ENCODE measurements at places on chromosomes 7 and 10.
A peak's percentile ranks its signal among the peaks of the same experiment; 100 is the strongest.

GRCh38 chr7:134210227-134210626, 83.1 kb downstream of the LRGUK start:
- no peak for DNase-seq

- no peak for DNase-seq
Observed at GRCh38 chr7:130222-130572, 62.2 kb upstream of the FAM20C start.

GRCh38 chr10:86837663-86838062, 81.2 kb downstream of the BMPR1A start:
- DNase-seq, result no peak

DNA sequence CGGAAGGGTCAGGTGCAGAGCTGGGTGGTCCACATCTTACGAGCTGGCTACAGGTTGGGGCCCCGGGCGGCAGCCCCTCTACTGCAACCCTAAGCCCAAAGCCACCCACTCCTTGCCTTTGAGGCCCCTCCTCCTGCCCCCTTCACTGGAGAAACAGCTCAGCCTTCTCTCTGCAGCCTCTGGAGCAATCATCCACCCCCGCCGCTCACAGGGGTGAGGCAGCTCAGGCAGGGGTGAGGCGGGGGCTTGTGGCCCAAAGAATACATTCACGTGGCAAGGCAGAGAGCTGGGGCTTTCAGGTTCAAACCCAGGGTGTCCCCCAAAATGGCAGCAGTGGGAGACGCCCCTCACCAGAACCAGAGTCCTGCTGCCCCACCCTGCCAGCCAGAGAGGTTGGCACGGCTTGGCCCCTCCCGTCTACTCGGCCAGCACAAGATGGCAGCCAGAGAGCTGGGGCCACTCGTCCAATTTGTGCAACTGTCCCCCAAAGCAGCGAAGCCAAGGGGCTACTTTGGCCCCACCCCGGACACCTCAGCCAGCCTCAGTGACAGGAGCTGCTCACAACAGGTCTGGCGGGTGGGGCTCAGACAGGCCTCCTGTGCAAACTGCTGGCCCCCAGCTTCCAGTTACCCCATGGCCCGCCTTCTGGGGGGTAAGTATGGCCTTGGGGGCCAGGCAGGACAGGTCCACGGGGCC, 7.2 kb downstream of the GNB2 start:
- DNase-seq, result no peak

DNA sequence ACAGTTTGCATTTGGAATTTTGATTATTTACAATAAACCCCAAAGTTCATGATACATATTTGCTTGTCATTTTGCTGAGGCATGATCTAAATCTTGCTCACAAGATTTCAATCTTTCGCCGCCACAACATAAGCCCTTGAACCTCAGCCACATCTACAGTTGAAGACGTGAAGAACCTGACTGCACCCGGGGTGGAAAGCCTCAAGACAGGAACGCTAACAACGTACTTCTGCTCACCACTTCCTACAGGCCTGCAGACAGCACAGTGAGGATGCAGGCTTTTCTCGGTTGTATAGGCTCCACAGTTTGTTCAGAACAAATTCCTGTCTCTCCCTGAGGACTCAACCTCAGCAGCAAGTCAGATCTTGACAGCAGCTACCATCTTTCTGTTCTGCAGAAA, 393.8 kb upstream of the PRKCQ start:
- no peak for DNase-seq

DNA sequence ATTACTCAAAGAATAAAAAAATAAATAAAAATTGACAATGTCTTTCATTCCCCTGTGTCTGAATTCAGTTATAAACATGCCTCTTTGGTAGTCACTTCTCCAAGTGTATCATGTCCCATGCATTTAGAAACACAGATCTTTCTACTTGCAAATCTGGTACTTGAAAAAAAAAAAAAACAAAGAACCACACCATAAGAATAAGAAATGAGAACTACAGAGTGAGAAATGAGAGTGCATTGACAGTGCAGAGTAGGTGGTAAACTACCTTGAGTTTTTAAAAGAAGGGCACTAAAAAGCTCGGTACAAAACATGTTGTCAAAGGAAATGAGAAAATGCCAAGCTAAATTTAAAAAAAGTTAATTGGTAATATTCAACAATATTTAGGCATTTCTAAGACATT, 123.0 kb downstream of the GPR85 start:
- no peak for DNase-seq

DNA sequence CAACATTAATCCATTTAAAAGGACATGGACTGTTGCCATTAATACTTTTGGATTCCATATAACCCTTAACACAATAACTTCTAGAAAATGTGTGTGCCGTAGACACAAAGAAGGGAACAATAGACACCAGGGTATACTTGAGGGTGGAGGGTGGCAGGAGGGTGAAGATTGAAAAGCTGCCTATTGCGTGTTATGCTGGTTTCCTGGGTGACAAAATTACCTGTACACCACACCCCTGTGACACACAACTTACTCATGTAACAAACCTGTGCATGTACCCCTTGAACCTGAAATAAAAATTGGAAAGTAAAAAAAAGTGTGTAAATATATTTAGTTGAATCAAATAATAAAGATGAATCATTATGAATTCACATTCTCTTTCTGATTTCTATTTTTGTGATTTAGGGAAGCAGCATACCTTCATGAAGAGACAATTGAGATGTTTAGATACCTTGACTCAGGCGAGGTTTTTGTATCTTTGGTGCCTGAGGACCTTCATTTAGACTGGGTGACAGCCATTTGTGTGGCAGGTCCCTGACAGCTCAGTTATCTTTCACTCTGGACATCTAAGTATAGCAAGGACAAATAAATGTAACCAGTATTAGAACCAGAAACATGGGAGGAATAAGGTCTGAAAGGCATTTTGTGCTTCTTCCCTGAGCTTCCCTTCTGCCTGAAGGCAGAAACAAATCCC, 28.7 kb downstream of the GIMAP8 start:
- DNase-seq, result no peak

GRCh38 chr7:129494041-129494440, 8.3 kb upstream of the SMKR1 start:
- no peak for DNase-seq

DNA sequence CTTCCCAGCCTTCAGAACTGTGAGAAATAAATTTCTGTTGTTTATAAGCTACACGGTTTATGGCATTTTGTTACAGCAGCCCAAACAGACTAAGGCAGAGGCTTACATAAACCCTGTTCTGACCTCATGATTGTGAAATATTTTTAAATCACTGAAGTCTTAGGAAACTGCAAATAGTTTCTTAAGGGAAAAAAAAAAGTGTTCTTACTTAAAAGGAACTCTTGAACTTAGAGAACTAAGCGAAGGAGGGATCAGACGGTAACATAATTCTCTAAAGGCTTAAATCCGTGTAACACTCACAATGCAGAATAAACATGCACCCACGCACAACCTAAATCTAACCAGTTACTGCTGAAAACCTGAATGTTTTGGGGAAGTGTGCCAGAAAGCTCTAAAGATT, 749.1 kb upstream of the LRRTM3 start:
- DNase-seq, result no peak

GRCh38 chr7:43112941-43113621, 634 bp downstream of the HECW1 start:
- DNase-seq, result no peak

- no peak for DNase-seq
Observed at GRCh38 chr7:20299647-20300312, 30.9 kb upstream of the ITGB8 start.

GRCh38 chr10:16674147-16674703, 143.0 kb downstream of the RSU1 start:
- no peak for DNase-seq

- DNase-seq, result no peak
Observed at GRCh38 chr10:82922755-82923154, 1047.8 kb downstream of the NRG3 start.

GRCh38 chr7:45073786-45074527, 14.8 kb downstream of the NACAD start:
- no peak for DNase-seq

DNA sequence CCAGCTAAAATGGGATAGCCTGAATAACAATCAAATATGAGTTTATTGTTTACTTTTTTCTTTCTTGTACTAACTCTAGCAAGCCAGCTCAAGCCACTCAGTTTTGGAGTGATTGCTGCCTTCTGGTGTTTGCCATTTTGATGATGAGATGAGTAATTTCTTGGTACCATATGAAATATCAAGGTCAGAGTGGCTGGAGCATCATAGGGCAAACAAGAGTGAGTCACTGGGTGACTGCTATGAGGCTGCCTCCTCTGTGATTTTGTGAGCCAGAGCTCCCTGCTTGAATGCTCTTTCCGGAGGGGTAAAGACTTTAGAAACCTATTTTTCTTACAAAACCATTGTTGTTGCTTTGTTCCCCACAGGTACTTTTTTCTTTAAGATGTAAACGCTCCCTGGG, 295.6 kb downstream of the PRKG1 start:
- DNase-seq, result no peak

DNA sequence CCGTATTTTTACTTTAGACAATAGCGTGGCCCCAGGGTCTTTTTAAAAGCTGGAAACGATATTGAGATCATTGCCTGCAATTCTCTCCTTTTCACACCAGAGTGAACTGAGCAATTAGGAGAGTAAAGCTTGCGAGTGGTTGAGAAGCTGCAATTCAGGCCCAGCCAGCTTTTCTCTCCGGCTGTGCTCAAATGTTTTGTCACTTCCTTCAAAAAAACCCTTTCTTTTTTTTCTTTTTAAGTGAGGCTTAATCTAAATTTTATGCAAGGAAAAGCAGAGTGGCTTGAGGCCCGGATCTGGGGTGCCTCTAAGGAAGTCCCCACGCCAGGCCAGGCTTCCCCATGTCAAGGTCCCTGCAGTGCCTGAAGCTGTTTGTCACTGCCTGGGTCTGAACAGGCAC, 433.9 kb downstream of the GLRX3 start:
- no peak for DNase-seq

DNA sequence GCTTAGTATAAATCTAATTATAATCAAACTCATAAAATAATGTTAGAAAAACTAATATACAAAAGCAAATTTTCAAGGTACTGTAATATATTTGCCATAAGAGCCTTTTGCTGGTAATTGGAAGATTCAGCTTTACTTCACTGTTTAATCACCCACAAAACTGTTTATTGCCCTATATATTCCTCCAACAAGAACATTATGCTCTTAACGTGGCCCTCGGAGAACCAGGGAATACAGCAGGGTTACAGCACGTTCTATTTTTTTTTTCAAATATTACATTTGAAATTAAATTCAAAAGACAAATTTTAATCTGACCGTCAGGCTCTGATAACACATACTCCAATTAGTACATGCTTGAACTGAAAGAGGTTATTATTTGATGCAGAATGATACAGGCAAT, 336.3 kb upstream of the LRRN3 start:
- DNase-seq, result no peak

- DNase-seq, result no peak
Observed at GRCh38 chr7:8192897-8193296, 69.1 kb downstream of the ICA1 start.

DNA sequence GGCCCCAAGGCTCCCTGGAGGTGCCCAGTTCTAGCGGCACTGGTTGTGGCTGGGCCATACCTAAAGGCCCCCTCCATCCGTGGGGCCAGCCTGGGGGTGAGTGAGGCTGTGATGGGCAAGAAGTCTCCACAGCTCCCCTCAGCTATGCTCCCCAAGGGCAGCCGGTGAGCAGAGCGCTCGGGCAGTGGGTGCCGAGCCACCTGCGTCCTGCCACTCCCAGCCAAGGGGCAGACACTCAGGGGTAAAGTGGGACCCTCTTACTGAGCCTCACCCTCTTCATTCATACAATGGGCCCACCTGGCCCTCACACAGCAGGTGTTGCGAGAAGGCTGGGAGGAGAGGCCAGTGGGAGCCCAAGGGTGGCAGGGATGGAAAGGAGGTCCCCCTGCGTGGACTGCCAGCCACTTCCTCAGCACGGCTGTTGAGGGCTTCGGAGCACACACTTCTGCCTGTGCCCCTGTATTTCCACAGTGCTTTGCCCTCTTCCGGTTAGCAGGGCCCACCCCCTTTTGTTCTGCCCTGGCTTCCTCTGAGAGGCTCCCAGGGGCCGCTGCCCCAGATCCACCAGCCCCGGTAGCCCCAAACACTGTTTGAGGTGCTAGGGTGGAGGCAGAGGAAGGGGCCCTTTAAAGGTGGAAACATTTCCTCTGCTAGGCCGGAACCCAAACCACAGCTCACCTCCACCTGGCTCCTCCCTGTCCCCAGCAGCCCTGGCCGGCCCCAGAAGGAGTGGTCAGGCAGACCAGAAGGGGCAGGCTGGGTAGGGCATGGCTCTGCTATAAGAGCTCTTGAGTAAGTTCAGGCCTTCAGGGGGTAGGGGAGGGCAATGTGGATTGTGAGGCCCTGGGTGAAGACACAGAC, 16.4 kb upstream of the C10orf105 start:
- DNase-seq, result no peak

- DNase-seq, result no peak
Observed at GRCh38 chr7:5619419-5620130, 161.9 kb downstream of the RNF216 start.

GRCh38 chr10:6757158-6757557, 177.1 kb upstream of the PRKCQ start:
- no peak for DNase-seq

DNA sequence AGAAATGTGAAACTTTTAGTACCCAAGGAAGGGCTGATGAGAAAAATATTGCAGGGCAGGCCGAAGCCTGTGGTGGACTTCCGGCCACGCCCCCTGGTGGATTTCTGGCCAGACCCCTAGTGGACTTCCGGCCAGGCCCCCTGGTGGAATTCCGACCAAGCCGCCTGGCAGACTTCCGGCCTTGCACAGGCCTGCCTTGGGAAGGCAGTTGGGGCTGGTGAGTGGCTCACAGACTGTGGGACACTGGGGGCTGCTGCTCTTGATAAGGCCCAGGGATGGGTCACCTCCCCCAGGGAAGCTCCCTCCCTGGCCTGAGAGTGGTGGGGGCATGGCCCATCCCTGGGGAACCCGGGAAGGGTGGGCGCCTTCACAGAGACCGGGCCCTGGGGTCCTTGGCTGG, 116.4 kb upstream of the MKI67 start:
- no peak for DNase-seq

GRCh38 chr7:92586403-92586802, 3.8 kb downstream of the FAM133B start:
- DNase-seq, result peak; percentile 53

DNA sequence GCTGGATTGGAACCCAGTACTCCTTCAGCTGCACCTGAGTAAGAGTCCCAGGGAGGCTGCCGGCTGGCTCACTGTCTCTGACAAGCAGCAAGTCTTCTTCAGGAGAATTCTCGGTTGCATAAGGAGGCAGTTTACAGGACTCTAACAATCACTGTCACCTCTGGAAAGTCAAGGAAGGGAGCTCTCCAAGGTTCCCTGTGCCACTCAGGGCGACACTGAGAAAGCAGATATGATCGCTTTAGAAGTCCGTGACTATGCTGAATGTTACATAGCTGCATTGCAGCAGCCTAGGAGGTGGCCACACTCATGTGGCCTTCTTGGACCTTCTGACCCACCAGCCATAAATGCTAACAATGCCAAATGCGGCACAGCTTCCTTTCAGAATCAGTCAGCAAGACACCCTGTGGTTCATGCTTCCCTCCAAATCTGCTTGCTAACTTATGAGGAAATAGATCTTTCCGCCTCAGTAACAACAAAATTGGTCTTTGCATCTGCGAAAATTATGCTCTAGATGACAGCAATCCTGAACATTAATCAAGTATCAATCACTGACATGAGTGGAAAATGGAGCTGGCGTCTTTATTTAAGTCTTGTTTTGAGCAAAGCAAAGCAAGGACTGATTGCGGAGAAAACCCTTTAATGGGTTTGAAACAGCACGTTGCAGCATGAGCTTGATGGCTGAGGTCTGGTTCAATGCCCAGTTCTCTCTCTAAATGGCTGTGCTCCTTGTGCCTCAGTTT, 132.9 kb downstream of the ATXN7L1 start:
- no peak for DNase-seq

- DNase-seq, result no peak
Observed at GRCh38 chr10:118290471-118290995, 51.6 kb downstream of the FAM204A start.

GRCh38 chr10:121158988-121159579, 307.9 kb downstream of the WDR11 start:
- no peak for DNase-seq

Measured in Karpas-422 (cell line).